ENCODE measurements at places on chromosomes 5 and 9.

GRCh38 chr9:31700252-31701045 lies 684.0 kb upstream of the ACO1 start:
- DNase-seq = no peak

DNA sequence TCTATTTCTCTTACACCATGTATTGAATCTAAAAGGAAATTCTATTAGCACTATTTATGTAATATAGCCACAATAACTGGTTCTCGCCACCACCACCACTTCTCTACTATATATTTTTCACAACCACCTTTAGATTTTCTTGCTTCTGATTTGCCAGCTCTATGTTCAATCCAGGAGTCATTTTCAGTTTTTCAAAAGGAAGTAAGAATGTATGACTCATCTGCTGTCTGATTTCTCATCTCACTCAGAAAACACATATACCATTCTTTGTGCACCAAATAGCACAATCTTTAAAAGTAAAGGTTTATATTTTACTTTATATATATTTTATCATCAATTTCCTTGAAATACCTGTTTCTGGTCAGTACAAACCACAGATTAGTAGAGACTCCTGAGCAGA lies 1127.5 kb downstream of the TAF11L14 start:
- no peak for DNase-seq

- DNase-seq = no peak
Observed at GRCh38 chr5:32842813-32843530, 131.9 kb downstream of the NPR3 start.

GRCh38 chr9:76905791-76906646 lies at the start of gene PRUNE2:
Gene PRUNE2 (minus strand): TSS chr9:76906114. CDS start chr9:76905963, 151 bp downstream.
- DNase-seq = peak; percentile 8

DNA sequence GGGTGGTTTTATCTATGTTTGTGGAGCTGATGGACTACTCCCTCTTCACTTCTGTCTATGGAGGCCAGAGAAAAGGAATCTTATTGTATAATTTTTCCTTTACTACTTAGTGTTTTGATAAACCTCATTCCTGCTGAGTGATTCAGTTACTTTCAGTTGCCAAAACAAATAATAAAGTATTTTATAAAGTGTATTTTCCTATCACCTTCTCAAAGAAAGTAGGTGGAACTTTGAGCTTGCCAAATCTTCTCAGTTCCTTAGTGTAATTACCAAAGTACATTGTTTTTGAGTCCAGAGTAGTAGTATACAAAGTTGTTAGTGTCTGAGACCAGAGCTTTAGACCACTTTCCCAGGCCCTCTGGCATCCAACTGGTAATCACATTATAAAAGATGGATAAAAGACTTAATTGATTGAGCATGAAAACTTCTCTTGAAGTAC lies 13.5 kb downstream of the RABGAP1 start:
- no peak for DNase-seq

DNA sequence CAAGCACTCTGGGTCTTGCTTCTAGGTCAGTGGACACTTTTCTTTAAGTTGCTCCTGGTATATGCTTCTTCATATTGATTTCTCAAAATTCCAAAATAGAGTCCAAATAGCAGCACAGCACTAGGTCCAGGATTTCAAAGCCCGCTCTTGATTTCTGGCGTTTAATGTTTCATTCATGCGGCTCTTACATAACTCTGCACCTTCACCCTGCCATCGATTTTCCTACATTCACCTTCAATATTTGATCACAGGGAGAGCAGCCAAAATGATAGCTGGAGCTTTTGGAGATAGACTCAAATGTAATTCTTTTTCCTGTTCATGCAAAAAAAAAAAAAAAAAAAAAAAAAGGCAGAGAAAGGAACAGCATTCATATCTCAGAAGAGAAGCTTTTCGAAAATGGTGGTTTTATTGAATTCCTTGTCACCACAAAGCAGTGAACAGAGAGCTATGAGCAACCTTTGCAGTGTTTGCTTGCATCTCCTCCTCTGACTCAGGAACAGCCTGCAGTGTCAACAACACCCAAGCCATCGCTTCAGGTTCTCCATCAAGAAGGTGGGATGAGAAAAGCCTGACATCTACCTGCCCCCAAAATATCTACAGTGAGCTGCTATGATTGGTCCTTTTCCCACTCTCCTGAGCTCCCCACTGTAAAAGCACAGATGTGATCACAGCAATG lies 97.8 kb downstream of the MED10 start:
- no peak for DNase-seq

- no peak for DNase-seq
Observed at GRCh38 chr5:133679534-133679933, 67.2 kb upstream of the FSTL4 start.

DNA sequence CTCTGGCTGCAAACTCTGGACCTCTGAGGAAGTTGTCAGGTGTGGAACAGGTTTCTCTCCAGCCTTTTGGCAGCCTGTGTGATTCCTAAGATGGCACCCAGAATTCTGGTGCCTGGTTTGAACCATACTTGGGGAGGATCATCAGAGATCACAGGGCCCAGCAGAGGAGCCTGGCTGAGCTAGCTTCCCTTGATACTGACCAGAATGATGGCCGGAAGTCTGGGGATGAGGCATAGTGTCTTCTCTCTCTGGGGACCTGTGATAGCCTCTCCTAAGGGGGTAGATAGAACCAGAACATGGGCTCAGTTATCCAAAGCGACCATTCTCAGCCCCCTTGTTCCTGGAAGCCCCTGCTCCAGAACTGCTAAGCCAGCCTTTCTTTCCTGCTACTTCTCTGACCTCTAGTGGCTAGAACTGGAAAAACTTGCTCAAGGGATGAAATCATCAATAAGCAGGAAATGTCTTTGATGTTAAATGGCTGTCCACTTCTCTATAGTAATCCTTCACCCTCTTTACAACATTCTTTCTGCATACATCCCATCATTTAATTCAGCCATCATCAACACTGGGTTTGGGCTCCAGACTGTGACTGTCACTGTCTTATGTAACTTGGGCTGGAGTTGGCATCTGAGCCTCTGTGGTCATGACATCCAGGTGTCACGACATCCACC lies 55.1 kb downstream of the C9orf152 start:
- DNase-seq = no peak

- DNase-seq = peak; percentile 88
Observed at GRCh38 chr5:181188700-181189362, 16.2 kb downstream of the TRIM7 start.

DNA sequence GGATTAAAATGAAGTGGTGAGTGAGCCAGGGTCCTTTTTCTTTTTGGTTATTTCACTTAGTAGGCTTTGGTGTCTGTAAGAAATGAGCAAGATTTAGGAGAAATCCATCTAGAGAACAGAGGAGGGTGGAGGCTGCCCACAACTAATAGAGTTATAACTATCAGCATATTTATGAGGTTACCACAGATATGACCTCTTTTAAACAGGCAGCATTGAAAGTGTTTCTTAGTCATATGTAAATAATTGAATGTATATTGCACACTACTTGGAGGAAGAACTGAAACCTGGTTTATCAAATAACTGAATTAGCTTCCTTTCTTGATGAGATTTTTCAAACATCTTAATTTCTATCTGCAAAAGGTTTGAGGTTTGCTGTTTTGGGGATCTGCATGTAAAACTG lies 483.1 kb upstream of the PIK3R1 start:
- no peak for DNase-seq

- DNase-seq = peak; percentile 56
Observed at GRCh38 chr5:53381-54174, 38.4 kb upstream of the PLEKHG4B start.

- no peak for DNase-seq
Observed at GRCh38 chr9:91374939-91375338, 13.2 kb upstream of the AUH start.

GRCh38 chr5:145362266-145362665 lies 472.9 kb downstream of the PRELID2 start:
- DNase-seq = no peak

Measured in activated CD4-positive, alpha-beta T cell treated with anti-CD3 and anti-CD28 coated beads, Interleukin-2, amount 50 U/mL, for 48 hours (primary cell).